ENCODE measurements at places on chromosomes 2 and 18.

DNA sequence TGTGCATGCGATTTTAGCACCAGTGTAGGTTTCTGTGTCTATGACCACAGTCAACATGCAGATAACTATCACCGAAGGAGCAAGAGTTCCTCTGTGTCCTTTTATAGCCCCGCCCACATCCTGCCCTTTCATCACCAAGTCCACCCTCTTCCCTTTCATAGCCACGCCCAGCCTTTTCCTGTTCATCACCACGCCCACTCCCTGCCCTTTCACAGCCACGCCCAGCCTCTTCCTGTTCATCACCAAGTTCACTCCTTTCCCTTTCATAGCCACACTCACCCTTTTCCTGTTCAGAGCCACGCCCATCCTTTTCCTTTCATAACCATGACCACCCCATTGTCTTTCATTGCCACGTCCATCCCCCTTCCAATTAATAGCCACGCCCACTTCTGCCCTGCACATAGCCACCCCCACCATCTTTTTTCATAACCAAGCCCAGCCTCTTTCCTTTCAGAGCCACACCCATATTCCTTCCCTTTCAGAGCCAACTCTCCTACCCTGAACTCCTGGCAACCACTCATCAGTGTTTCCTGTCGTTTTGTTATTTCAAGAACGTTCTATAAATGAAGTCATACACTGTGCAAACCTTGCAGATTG is 273.9 kb downstream of the MYT1L start:
- peak; percentile 63 for DNase-seq

- DNase-seq, result no peak
Measured at GRCh38 chr2:59746291-59746690, 807.2 kb downstream of the BCL11A start.

DNA sequence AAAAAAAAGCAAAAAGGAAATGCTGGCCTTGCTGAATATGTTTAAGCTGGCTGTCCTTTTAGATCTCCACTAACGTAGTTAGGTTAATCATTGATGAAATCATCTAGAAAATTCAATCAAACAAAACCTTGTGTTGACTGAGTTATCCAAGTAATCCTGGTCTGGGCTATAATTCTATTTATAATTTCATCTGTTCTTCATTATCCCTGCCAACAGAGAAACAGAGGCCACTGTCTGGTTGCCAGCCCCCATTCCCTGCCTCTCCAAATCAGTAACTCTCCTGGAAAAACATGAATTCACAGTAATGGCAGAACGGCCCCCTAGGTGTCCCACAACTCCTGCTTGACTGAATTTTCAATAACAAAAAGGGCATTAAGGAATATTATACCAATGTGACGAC is 24.6 kb downstream of the DOCK10 start:
- DNase-seq, result no peak

DNA sequence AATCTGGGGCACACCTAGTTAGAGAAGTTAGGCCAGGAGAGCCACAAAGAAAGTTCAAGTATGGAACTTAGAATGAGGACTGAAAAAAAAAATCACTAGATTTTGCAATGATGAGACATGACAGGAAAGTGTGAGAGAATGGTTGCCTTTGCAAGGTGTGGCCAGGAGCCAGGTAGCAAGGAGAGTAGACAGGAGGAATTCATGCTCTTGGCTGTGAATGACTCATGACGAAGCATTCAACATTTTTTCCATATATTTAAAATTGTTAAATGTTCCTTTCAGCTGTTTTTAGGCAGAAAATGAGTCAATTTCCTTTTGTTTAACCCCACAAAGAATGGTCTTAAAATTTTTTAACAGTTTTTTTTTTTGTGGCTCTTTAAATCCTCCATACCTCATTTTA is 636.9 kb downstream of the PLCL1 start:
- no peak for DNase-seq

DNA sequence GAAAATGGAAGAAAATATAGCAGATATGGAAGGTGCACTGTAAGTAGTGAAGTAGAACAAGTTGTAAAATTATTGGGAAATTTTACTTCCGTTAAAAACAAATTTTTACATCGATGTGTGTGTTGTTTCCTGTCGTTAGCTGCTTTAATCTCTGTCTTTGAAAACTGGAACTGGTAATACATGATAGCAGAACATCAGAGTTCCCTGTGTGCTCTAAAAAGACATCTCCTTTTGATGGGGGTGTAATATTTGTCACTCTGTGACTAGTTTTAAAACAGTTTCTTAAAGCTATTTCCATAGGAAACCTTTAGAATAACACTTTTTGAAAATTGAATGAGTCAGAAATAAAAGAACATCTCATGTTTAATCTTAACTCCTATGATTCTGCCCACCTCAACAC is 43.5 kb downstream of the COX7A2L start:
- no peak for DNase-seq

Measured in stimulated activated CD4-positive, alpha-beta T cell treated with anti-CD3 and anti-CD28 coated beads, Interleukin-15, amount 100 ng/mL, for 48 hours (primary cell).